ENCODE measurements at places on chromosomes 5 and 9.

DNA sequence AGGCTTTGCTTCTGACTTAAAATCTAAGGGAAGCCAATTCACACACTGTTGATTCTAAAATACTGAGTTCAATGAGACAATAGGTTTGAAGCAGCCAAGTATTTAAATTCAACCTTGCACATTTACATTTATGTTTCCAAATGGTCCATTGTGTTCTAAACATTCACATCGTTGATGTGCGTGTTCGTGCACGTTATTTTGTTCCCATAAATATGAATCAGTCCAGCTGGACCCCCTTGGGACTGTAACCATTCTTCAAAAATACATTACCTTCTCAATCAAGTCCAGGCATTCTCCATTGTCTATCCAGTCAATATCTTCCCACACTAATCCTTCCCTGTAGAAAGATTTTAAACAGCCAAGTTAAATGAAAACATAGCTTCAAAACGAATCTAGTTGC lies 146.4 kb upstream of the RETREG1 start:
- DNase-seq: no peak

DNA sequence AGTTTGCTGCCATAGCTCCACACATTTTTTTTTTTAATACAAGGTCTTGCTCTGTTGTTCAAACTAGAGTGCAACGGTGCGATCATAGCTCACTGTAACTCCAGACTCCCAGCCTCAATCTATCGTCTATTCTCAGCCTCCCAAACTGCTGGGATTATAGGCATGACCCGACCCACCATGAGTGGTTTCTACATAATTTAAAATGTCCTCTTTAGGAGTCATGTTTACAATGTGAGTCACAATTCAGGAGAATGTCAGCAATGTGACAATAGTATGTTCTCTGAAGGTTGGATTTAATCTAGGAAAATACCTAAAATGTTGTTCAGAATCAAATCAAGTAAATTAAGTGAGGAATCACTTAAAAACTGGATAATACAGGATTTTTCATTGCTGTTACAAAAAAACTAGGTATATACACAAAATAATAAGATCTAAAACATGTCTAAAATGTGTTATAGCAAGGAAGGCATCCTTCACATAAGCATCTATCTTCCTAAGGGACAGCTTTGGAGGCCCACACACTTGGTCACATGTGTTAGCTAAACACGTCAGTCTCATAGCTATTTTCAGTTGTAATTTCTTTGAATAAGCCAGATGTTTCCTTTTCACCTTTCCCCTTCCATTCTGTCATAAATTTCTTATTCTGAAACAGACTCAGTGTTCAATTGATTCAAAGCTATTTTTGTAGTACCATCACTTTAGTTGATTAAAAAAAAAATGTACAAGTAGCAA lies 30.0 kb upstream of the ELAVL2 start:
- no peak for DNase-seq

DNA sequence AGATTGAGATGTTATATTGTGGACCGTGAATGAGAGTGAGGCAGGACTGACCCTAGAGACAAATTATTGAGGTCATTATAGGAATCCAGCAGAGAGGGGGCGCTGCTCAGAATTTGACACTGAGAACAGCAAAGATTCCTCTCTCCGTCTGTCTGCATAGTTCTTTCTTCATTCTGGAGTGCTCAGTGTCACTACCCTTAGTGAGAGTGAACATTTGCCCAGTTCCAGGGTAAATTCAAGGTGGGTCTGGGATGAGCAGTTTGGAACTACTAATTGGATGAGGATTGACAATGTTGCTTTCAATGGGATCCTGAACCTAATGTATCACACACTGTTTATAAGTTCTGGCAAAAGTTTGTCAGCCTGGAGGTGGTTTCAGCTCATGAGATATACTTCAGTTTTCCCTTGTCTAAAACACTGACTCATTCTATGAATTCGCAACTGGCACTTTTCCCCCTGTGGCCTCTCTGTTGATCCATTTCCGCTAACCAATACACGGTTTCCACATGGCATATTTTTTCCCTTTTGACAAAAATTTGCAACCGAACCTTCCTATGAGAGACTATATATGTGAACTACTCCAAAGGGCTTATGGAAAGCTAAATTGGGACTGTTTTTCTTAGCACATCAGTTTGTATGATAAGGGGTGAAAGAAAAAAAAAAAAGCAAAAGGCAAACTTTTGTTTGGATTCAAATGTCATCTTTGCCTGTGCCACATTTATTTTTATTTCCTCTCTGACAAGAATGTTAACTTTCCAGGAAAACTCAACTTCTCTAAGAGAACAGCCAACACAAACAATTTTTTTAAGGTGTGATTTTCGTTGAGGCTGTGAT lies 1240.7 kb upstream of the WWC1 start:
- DNase-seq: no peak

GRCh38 chr5:95595289-95595931 lies 24.5 kb upstream of the GPR150 start:
- no peak for DNase-seq

- no peak for DNase-seq
Observed at GRCh38 chr5:143506836-143507552, 103.5 kb upstream of the NR3C1 start.

DNA sequence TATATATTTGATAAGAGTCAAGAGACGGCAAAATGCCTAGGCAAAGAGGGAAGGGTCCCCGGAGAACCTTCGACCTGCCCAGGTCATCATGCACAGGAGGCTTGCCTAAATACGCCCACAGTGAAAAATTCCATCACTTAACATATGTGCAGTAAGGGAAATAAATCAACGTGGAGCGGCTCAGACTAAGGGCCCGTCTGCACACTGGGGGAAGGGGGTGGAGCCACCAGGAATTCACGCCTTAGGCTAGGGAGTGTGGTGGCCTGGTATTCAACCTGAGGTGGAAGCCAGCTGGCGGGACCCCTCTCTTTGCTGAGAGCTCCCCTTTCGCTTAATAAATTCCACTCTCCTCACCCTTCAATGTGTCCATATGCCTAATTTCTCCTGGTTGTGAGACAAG lies 8.3 kb downstream of the PTBP3 start:
- no peak for DNase-seq

DNA sequence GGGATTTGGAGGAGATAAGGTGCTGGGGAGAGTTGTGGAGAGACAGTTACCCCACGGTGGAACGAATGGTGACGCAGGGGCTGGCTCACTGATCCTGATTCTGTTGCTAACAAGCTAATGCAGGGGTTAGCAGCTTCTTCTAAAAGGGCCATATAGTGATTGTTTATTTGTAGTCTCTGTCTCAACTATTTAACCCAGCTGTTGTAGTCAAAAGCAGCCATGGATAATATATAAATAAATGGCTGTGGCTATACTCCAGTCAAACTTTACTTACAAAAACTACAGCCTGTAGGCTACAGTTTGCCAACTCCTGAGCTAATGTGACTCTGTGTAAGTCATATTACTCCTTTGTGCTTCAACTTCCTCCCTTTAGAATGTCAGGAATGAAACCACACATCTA lies 21.8 kb downstream of the STOM start:
- no peak for DNase-seq

DNA sequence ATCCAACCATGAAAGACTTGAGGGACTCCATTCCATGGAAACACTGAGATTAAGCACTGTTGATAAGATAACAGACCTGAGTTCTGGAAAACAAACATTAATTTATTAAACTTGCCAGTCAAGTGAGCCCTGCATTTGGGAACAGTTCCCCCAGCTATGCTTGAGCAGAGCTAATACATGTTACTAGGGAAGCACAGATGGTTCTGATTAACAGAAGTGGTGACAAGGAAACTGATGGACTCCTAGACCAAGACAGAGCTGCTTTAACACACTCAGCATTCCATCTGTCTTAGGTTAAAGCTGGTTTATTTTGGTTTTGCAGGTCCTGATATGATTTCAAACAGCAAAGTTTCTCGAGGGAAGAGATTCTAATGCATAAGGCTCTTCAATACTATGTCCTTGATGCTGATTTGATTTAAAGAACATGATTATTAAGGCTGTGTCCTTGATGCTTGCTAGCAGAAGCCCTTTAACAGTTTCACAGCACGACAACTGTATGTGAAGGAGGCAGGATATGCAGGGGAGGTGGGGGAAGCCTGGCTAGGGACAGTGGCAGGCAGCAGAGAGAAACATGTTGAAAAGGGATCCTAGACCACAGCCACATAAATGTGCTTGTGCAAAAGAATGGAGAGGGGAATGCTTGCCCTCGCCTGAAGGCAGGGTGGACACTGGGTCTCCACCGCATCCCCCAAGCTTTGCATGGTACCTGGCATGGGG lies 66.2 kb downstream of the ACTBL2 start:
- DNase-seq: no peak

DNA sequence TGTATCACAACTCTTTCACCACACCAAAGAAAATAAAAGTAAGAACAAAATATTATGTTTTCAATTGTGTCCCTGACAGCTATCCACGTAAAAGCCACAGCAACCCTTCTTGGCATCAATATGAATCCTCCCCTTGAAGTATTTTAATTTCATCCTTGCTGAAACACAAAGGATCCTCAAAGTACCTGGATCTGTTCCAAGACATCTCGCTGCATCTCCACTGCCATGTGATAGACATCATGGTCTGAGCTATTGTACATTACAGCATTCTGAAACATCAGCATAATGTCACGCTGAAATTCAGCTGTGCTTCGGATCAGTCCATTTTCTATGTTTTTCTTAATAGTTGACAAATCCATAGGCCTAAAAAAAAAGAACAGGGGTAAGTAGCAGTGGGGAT lies 17.7 kb downstream of the BRD8 start:
- DNase-seq: no peak

GRCh38 chr5:111914966-111915636 lies 158.1 kb upstream of the NREP start:
- DNase-seq: no peak

DNA sequence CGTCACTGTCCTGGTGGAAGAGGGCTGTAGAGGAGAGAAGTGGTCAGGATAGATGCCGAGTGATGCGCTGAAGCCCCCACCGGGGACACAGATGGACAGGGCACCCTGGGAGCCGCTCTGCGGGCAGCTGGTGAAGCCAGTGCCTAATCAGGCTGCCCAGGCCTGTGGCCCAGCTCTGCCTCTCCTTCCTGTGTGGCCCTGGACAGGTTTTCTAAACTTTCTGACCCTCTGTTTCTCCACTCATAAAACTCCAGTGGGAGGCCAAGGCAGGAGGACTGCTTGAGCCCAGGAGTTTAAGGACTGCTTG lies 86.1 kb downstream of the C5orf15 start:
- DNase-seq: no peak

Measured in stimulated activated naive B cell treated with anti-CD40 and anti-IgM and Interleukin-4, amounts not matched to agents 10 μg/mL and 1 μg/mL and 100 μg/mL, for 72 hours (primary cell).